ENCODE measurements at places on chromosomes 3 and 15.
A peak's percentile ranks its signal among the peaks of the same experiment; 100 is the strongest.

DNA sequence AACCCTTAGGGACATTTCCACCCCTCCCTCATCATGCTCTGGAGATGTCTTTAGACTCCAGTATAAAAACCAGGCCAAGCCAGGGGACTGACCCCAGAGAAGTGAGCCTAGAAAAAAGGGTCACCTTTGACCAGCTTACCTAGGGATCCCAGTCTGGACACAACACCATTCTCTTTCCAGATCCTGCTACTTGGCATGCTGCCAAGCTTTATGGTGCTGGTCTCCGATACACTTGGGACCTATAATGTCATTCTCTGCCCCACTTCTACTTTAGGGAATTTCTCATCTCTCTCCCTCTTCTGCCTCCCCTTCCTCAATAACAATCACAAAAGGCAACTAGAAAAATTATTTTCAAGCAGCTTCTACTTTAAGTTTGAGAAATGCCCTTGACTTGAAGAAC lies 124.4 kb downstream of the LRRN1 start:
- no peak for DNase-seq

- no peak for DNase-seq
These were observed 35.4 kb upstream of the ESYT3 start for GRCh38 chr3:138398791-138399575.

GRCh38 chr3:57966829-57967228 lies 41.4 kb upstream of the FLNB start:
- DNase-seq: no peak

GRCh38 chr3:157718800-157719199 lies 215.6 kb upstream of the VEPH1 start:
- no peak for DNase-seq

- no peak for DNase-seq
These were observed 246.5 kb downstream of the TBL1XR1 start for GRCh38 chr3:176950743-176951142.

GRCh38 chr15:28125673-28126651 lies 26.8 kb upstream of the OCA2 start:
- DNase-seq: no peak

DNA sequence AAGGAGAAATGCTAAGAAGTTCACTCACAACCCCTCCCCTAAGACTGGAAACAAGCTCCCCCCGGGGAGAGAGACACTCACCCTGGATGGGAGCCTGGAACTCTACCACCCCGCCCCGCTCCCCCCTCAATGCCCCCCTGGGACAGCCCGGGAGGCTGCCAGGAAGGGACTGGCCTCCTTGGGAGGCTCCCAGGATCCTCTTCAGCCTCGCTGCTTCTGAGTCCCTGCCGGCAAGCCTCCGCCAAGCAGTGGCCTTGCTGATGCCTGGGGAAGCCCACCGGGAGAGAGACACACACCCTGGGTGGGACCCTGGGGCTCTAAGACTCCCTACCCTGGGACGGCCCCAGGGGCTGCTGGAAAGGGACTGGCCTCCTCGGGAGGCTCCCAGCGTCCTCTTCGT lies 33.4 kb downstream of the CPEB1 start:
- DNase-seq: no peak

- no peak for DNase-seq
These were observed 40.6 kb upstream of the FXR1 start for GRCh38 chr3:180871901-180872300.

DNA sequence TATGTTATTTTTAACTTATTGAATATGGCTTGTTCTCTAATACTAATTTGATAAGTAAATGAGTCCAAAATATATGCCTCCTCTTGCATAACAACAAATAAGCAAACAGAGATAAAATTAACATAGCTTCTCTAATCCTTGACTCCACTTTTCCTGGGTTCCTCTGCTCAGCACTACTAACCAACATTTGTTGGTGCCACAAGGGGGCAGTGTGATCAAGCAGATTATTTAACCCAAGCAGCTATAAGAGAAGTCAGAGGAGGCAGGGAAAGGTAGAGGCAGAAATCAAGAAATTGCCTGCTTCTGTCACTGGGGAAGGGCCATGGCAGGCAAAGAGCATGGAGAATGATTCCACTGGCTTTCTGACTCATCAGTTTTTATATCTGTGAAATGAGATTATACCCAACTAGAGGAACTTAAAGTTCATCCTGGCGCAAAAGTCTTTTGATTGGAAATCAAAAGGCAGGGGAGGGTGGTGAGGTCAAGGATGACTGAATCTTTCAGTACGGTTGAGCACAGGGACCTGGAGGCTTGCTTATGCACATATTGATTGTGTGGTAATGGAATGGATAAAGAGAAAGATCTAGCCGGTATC lies 152.2 kb downstream of the IGSF11 start:
- DNase-seq: peak; percentile 35

DNA sequence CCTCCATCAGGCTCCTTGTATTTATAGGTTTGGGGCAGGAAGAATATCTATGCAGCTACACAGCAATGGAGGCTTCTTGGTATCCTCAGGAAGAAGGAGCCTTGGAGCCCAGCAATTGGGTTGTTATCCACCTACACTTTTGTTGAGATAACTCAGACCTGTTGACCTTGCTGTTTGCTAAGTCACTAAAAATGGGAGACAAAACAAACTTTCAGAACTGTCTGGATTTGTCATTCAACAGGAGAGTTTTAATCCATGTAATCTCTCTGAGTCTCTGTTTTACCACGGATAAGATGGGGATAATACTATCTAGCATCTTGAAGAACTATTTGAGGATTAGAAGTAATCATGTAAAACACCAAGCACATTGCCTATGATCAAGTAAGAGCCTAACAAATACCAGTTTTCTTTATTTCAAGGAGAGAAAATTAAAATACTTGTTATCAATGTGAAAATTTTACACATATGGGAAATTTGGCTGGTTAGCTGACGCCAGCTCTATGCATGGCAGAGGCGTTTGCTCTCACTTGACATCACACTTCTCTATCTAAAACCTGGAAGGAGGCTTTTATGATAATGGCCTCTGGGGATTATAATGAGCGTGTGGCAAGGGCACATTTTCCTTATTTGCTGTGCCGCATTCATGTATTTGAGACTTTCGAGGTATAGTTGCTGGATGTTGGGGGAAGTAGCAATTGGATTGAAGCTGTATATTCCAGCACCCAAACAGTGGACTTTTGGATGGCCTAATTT lies 215.6 kb downstream of the PDCD6IP start:
- no peak for DNase-seq

DNA sequence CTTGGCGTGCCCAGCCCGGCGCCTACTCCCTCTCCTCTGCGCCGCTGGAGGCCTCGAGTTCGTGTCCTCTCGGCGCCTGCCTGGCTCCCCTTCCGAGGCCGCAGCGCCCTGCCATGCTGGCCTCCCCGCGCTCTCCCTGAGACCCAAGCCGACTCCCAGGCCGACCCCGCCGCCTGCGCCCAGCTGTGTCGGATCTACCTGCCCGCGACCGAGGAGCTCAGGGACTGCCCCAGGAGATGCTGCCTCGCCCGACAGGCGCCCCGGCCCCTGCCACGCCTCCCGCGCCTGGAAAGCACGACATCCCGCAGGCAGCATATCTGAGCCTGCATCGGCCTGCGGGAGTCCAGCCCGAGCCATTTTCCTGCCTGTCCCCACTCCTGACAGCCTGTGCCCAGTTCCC lies 16.1 kb downstream of the PAQR9 start:
- no peak for DNase-seq

- DNase-seq: no peak
These were observed 9.2 kb upstream of the MME start for GRCh38 chr3:155070932-155071387.

- DNase-seq: no peak
These were observed 192.6 kb downstream of the PDZRN3 start for GRCh38 chr3:73432023-73432705.

DNA sequence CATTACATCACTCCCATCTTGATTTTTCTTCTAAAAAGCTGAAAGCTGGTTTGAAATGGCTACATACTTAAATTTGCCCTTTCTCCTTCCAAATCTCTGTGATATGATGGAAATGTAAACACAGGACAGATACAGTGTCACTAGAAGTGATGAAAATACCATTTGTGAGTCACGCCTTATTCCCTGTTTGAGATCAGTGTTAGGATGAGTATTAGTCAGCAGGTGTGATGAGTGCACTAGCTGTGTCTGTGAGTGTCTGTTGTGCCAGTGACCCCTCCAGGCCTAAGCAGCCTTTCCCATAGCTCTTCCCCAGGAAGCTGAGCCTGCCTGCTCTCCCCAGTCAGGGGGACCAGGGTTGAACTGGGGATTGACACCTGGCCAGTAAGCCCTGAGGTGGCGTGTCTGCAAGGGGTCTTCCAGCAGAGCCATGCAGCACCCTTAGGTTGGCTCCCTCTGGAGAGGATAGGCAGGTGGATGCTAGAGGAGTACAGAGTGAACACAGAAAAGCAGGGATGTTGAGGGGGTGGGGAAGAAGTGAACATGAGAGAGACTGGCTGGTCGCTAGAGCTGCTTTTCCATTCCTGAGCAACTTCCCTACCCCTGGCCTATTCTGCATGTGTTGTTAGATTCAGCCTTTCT lies 92.0 kb downstream of the PDE8A start:
- DNase-seq: no peak

GRCh38 chr3:105584003-105584790 lies 217.5 kb downstream of the ALCAM start:
- no peak for DNase-seq

DNA sequence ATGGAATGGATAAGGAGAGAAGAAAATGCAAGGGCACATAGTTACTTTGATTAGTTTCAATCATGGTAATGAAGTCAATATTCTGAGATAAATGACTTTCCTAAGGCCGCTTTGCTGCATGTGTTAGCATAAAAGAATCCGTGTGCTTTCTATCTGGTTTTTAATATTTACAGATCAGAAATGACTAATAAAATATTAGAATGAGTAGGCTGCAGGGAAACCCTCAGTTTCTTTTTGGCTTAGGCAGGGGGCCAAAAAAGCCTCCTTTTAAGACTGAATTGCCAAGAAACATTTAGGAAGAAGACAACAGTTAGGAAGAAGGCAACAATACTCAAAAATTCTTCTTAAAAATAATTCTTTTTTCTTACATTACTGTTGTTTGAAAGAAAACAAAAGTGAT lies 11.6 kb downstream of the NEK11 start:
- DNase-seq: no peak

DNA sequence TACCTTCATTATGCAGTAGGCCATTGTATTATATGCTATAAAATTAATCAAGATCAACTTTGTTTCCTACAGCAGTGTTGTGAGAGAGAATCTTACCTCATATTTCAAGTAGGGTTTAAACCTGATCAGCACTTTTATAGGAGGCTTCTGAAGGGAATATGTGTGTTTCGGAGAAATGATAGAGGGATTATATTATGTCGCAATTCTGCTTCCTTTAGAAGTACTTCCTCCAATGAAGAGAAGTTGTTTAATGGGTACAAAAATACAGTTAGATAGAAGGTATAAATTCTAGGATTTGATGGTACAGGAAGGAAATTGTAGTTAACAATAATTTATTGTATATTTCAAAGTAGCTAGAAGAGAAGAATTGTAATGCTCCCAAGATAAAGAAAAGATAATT lies 54.9 kb downstream of the NSUN3 start:
- no peak for DNase-seq

- DNase-seq: no peak
These were observed 49.5 kb upstream of the SEC13 start for GRCh38 chr3:10370429-10370828.

GRCh38 chr15:101190092-101190595 lies 61.7 kb downstream of the CHSY1 start:
- no peak for DNase-seq

DNA sequence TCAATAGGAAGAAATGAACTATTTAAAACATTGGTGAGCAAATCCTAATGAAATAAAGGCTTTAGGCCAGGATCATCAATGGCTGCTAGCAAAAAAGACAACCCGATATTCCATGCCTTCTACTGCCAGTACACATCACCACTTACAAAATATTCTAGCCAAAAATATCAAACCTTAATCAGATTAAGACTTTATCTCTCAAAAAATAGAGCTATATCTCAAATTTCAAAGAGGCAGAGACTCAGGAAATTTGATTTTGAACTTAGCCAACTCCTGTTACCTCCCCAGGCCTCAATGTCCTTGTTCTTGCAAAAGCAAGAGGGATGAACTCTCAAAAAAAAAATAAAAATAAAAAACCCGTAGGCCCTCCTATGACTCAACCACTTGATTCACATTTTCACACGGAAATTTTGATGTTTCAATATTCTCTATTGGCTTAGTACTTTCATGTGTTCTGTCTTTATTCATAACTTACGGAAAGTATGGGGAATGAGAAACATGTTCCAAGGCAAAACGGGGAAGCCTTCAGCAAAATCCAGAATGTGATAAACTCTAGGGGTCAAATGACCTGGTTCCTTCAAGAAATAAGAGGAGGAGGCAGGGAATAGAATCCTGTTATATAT lies 273.3 kb upstream of the ZPLD1 start:
- no peak for DNase-seq

- DNase-seq: no peak
These were observed 40.1 kb downstream of the DLG1 start for GRCh38 chr3:197258168-197258755.

DNA sequence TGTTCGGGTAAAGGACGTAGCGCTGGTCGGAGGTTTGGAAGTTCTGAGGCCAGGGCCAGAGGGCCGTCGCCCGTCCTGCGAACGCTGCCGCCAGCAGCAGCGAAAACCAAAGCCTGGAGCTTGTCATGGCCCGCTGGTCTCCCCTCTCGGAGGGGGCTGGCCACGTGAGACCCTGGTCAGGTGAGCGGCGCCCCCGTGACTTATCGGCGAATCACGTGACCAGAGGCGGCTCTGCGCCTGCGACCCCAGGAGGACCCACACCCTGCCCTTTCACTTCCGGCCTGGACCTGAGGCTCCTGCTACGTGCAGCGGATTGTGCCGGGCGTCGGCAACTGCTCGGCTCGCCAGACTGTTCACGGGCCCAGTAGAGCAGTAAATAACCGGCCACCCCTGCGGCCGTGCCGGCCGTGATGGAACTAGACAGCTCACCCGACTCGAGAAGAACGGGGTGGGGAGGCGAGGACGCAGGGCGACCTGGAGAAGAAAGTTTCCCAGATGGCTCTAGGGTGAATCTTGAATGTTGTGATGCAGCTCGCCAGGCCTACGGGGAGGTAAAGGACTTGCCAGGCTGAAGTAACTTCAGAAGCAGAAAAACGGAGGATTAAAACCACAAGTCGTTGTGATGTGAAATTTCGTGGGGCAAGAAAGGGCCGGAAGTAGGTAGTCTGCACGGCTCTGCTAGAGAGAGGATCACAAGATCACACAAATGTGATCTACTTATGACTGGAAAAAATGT lies at the start of gene HEXA:
Gene HEXA (minus strand): TSS at position 169 of the 736 bp plus-strand sequence. CDS start 42 bp downstream, at position 127.
- DNase-seq: peak; percentile 97

GRCh38 chr3:192817506-192817905 lies 90.2 kb upstream of the FGF12 start:
- DNase-seq: no peak

DNA sequence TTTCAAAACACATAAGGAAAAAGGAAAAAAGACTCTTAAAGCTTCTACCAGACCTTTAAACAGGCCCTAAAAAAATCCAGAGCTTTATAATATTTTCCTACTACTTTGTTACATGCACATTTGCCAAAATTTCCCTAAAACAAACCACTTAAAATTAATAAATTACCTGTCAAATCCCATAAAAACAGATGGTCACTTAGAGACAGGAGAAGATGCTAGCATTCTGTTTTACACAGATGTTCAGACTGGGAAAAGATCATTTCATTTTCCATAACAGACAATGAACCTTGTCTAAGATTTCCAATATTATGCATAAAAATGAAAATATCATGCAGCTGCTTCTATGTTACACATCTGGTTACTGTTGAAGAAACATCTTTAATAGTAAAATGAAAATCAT lies 66.6 kb downstream of the SUCLG2 start:
- no peak for DNase-seq

GRCh38 chr3:197942956-197943556 lies 6.9 kb upstream of the RPL35A start:
- DNase-seq: no peak

Data from central memory CD8-positive, alpha-beta T cell (primary cell).